H1 (cell line): ENCODE measurements at places on chromosomes 5 and 9. TPM values are rescaled to one million over a fixed set of nuclear protein-coding genes. Genes with fewer than 3 reads are reported as not detected.

DNA sequence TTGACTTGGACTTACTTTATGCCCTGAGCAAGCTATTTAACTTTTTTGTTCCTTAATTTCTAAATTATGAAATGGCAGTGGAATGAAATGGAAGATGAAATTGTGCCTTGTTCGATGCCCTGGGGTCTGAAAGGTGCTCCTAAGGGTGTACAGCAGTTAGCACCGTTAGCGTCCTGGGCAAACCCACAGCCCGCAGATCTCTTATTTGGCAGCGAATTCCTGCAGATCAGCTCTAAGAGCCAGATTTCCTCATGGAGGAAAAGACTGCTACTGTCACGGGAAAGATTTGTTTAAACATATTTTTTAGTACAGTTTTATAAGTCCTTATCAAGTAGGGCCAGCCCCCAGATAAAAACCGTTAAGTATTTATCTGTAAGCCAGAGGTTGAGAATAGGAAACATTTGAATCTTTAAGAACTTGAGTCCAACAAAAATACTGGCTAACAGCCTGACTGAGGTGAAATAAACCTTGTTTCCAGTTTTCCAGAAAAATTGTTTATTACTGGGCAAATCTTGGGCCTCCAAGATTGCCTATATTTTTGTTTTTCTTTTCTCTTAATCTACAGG is 216.5 kb upstream of the DMRT1 start:
- H3K36me3 ChIP-seq: no peaks in the 10 kb centered on the region
- no peak overlapping the region for H3K27ac ChIP-seq
- H3K4me3 ChIP-seq: no peak overlapping the region
- peaks cover 7% of the 10 kb centered on the region for H3K4me1 ChIP-seq
- DNase-seq: no peak
- H3K27me3 ChIP-seq: no peaks in the 10 kb centered on the region

TAF11L10 gene
- not detected in 2 replicates for total RNA-seq

LHX6 gene
- total RNA-seq: 1.2 and 1.9 TPM in 2 replicates

DNA sequence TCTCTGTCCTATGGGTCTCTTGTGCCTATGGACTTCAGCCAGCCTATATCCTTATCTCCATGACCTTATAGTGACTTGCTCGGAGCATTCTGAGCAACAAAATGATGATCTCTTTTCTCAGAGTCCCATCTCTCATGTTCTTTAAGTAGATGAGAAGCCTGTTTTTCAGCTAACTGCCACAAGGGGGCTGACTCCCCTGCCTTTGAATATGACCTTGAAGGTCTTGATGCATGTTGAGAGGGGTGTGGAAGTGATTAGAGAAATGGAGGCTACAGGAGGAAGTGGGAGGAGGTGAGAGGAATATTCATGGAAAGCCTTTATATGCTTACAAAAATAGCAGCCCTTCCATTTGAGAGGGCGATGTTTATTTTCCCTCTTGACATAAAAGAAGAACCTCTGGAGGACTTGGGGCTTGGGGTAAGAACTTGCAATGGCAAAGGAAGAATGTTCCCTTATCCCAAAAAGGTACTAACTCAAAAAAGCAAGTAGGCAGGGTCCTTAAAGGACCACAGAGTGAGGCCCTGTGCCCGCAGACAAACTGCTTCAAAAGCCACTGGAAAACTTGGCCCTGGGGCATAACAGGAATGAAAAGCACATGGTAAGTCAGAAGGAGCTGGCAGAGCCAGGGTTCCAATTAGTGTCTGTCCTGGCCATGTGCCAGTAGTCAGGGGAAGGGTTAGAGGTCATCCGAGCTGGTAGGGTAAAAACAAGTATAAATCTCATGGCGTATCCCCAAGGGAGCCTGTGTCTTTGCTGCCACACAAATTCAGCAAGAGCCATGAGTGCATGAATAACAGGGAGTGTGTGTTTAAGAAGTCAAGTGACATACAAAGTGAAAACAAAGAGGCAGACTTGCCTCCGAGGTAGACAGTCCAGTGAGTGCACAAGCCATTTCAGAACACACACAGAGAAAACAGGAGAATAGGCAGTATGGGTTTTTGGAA is 39.1 kb downstream of the FGD3 start:
- no peak for DNase-seq
- no peaks in the 10 kb centered on the region for H3K36me3 ChIP-seq
- no peak overlapping the region for H3K4me3 ChIP-seq
- no peaks in the 10 kb centered on the region for H3K27me3 ChIP-seq

DNA sequence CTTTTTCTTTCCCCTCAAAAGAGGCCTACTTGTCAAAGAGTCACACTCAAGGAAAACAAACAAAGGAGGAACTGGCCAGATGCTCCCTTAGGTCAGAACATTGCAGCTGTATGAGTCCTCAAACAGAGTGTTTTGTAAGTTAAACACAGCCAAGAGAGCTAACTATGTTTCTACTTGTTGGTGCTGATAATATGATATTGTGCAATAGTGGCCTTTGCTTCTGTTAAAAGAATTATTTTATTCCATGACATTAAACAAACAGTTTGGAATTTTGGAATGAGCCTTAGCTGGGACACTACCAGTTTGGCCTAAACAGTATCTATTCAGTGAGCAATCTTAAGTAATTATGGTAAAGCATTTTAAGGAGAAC is 56.0 kb upstream of the TPD52L3 start:
- H3K4me1 ChIP-seq: no peaks in the 10 kb centered on the region
- no peak overlapping the region for H3K27ac ChIP-seq
- H3K36me3 ChIP-seq: no peaks in the 10 kb centered on the region
- H3K27me3 ChIP-seq: no peaks in the 10 kb centered on the region
- DNase-seq: no peak
- H3K4me3 ChIP-seq: no peak overlapping the region

DNA sequence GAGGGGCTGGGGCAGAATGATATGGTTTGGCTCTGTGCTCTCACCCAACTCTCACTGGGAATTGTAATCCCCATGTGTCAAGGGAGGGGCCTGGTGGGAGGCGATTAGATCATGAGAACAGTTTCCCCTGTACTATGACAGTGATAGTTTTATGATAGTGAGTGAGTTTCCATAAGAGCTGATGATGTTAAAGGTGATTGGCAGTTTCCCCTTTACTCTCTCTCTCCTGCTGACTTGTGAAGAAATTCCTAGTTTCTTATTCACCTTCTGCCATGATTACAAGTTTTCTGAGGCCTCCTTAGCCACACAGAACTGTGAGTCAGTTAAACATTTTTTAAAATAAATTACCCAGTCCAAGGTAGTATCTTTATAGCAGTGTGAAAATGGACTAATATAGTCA is 120.4 kb upstream of the CDH9 start:
- no peak overlapping the region for H3K4me3 ChIP-seq
- H3K4me1 ChIP-seq: no peaks in the 10 kb centered on the region
- no peak overlapping the region for H3K27ac ChIP-seq
- H3K36me3 ChIP-seq: no peaks in the 10 kb centered on the region
- no peak for DNase-seq

DNA sequence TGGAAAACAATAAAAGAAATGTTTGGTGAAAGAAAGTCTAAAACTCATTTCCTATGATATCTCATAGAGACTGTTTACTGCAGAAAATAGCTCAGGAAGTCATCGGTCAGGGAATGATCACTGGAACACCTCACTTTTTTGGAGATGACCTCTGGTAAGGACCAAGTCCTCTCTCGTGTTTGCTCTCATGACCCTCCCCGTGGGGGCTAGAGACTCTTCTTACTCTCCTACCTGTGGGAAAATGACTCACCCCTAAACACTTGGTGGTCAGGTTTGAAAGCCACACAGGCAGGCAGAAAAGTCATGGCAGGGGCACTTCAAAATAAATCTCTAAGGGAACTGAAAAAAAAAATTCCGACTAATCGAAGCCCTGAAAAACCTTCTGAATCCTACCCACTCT is 48.2 kb downstream of the FAM240B start:
- H3K4me3 ChIP-seq: peak overlapping the region; percentile 23; the same call in 1 of the 2 replicates
- no peaks in the 10 kb centered on the region for H3K27me3 ChIP-seq
- H3K27ac ChIP-seq: no peak overlapping the region
- DNase-seq: no peak
- H3K36me3 ChIP-seq: no peaks in the 10 kb centered on the region
